Lower lobe of right lung (tissue), 2 donors: ENCODE measurements at places on chromosomes 13 and 19. TPM values are rescaled to one million over a fixed set of nuclear protein-coding genes. Genes with fewer than 3 reads are reported as not detected.

- H3K36me3 ChIP-seq, result no peaks in the 10 kb centered on the region
- H3K27me3 ChIP-seq, result no peaks in the 10 kb centered on the region
- H3K4me3 ChIP-seq, result no peak overlapping the region
- H3K27ac ChIP-seq, result no peak overlapping the region
These were observed 67.9 kb downstream of the EFNB2 start for GRCh38 chr13:106467427-106468122.

GRCh38 chr13:98972059-98972458 is 5.8 kb downstream of the DOCK9 start:
- H3K4me3 ChIP-seq, result no peak overlapping the region
- peaks cover 65% of the 10 kb centered on the region for H3K4me1 ChIP-seq
- H3K27me3 ChIP-seq, result no peaks in the 10 kb centered on the region
- no peaks in the 10 kb centered on the region for H3K36me3 ChIP-seq
- H3K27ac ChIP-seq, result peak overlapping the region; percentile 48

- H3K4me3 ChIP-seq, result no peak overlapping the region
- peaks cover 38% of the 10 kb centered on the region for H3K27me3 ChIP-seq
- H3K36me3 ChIP-seq, result peaks cover 7% of the 10 kb centered on the region
- H3K27ac ChIP-seq, result no peak overlapping the region
These were observed 6.9 kb upstream of the LTBP4 start for GRCh38 chr19:40594255-40594654.

DNA sequence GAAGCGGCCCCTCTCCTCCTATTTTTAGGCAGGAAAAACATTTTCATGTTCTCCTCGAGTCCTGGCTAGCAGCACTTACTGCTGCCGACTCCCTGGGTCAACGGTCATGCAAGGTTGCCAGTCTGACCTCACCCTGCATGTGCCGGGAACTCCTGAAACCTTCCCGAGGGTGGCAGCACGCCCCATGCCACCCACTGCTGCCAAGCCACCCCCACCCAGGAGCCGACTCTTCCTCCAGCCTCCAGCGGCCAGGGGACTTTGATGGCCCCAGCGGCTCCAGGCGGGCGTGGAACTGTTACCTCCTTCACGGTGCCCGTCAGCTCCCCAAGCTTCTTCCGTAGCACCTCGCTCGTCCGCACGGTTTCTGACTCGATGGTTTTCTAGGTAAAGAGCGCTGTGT is 8.7 kb downstream of the TIMM44 start:
- no peaks in the 10 kb centered on the region for H3K27me3 ChIP-seq
- no peak for DNase-seq
- H3K27ac ChIP-seq, result no peak overlapping the region
- H3K4me1 ChIP-seq, result no peaks in the 10 kb centered on the region
- H3K4me3 ChIP-seq, result no peak overlapping the region

DNA sequence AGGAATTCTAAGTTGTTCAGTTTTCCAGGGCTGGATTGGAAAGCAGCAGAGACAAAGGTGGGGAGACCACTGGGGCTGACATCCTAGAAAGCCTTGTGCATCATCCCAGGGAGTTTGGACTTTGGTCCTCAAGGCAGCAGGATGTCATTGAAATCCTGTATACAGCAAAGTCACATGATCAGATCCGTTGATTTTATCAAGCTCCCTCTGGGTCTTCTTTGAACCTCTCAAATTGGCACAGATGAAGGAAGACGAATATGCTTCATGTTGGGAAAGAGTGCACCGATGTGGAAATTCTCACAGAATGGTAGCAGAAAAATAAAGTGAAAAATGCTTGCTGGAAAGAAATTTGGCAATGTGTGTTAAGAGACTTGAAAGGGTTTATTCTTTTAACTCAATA is 149.8 kb upstream of the TMTC4 start:
- H3K4me1 ChIP-seq, result no peaks in the 10 kb centered on the region
- H3K27ac ChIP-seq, result no peak overlapping the region
- H3K27me3 ChIP-seq, result no peaks in the 10 kb centered on the region
- DNase-seq, result no peak
- H3K4me3 ChIP-seq, result no peak overlapping the region
- H3K36me3 ChIP-seq, result no peaks in the 10 kb centered on the region

DNA sequence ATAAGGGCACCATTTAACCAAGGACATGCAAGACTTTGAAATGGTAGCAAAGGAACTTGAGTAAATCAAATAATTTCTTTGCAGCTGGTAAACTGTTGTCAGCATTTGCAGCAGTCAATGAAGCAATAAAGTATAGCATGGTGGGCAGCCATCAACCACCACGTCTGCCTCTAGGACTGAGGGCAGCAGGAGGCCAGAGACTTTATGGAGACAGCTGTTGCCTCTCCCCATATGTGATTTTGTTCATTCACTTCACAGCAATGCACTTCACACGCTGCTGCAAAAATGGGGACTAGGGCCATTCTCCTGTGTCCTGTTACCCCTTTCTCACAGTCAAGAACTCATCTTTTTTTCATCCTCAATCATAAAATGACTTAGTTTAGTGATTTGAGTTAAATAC is 51.3 kb upstream of the PCDH9 start:
- H3K27ac ChIP-seq, result no peak overlapping the region
- DNase-seq, result no peak

- no peak overlapping the region for H3K4me3 ChIP-seq
- no peaks in the 10 kb centered on the region for H3K27me3 ChIP-seq
- H3K4me1 ChIP-seq, result peaks cover 70% of the 10 kb centered on the region
- H3K27ac ChIP-seq, result no peak overlapping the region
These were observed 98.4 kb downstream of the STK24 start for GRCh38 chr13:98478189-98479129.

The TEX26 gene
- 0.27 TPM for total RNA-seq

The OR7A5 gene
- not detected for total RNA-seq

The EPS8L1 gene
- 28.1 TPM for total RNA-seq

The C19orf18 gene
- 1.0 TPM for total RNA-seq

The HSD17B14 gene
- total RNA-seq, result 22.7 TPM

The TJP3 gene
- total RNA-seq, result 34.4 TPM
